ENCODE measurements at places on chromosomes 3 and 15.

- no peak for DNase-seq
Observed at GRCh38 chr3:52120556-52121463, 33.4 kb downstream of the POC1A start.

- DNase-seq, result no peak
Observed at GRCh38 chr3:81395739-81396513, 365.5 kb downstream of the GBE1 start.

DNA sequence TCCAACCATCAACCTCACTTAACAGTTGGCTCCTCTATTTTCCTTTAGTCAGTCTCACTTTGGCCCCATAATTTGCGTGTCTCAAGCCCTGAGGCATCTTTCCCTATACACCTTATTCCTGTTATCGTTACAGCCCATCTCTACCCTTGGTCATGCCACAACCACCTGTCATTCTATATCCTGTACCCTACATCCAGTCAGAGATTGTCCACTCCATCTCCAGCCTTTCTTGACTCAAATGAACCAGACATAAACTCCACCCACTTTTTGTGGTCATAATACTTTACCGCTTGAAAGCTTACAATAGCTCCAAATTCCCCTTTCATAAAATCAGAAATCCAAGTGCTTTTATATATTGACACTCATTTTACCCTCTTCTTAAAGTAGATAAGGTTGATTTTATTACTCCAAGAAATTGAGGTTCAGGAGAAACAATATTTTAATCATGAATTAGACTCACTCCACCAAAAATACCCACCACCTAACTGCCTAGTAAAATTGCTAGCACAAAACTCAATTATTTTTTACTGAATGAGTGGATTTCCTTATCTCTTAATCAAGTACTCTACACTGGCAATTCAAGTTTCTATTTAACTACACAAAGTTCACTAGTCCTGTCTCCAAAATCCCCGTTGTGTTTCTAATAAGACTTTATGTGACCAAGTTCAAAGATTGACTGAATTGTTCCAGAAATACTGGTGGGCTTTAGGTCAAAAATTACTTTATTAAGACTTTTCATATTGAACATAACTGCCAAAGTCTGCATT, 9.1 kb downstream of the CCR4 start:
- DNase-seq, result no peak

- no peak for DNase-seq
Observed at GRCh38 chr3:173753593-173753992, 356.0 kb downstream of the NLGN1 start.

DNA sequence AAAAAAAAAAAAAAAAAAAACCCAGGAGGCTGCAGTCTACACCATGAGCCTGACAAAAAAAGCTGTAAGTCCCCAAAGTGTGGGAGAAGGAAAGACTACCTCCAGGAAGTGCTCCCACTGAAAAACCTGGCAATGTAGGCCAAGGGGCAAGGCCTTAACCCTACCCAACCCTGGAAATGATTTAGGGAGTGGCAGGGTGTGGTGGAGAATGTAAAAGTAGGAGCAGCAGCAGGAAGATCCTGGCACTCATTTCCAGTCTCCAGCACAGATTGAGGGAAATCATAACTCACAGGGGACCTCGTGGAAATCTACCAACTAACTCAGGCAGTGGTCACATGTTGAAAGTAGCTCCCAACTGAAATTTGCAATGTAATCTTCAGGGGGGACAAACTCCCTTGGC, 839.5 kb downstream of the EPHA3 start:
- DNase-seq, result no peak

- DNase-seq, result no peak
Observed at GRCh38 chr3:30313840-30314239, 292.6 kb upstream of the TGFBR2 start.

GRCh38 chr15:73922186-73923151, 3.8 kb upstream of the LOXL1 start:
- no peak for DNase-seq

DNA sequence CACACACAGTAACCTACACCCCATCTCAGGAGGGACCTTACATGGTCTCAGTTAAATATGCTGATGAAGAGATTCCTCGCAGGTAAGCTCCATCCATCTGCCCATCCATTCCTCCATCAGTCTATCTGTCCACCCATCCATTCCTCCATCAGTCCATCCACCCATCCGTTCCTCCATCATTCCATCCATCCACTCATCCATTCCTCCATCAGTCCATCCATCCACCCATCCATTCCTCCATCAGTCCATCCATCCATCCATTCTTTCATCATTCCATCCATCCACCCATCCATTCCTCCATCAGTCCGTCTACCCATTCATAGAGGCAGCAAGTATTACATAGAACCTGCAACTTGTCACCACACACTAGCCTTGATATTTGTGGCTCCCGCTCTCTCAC, 77.9 kb downstream of the DNASE1L3 start:
- DNase-seq, result no peak

GRCh38 chr3:137062250-137062649, 104.5 kb downstream of the IL20RB start:
- DNase-seq, result no peak

- no peak for DNase-seq
Observed at GRCh38 chr3:153260681-153261080, 98.7 kb downstream of the RAP2B start.

- no peak for DNase-seq
Observed at GRCh38 chr3:86973440-86973839, 17.5 kb downstream of the VGLL3 start.

- DNase-seq, result no peak
Observed at GRCh38 chr3:186642014-186642413, 1.8 kb downstream of the FETUB start.

DNA sequence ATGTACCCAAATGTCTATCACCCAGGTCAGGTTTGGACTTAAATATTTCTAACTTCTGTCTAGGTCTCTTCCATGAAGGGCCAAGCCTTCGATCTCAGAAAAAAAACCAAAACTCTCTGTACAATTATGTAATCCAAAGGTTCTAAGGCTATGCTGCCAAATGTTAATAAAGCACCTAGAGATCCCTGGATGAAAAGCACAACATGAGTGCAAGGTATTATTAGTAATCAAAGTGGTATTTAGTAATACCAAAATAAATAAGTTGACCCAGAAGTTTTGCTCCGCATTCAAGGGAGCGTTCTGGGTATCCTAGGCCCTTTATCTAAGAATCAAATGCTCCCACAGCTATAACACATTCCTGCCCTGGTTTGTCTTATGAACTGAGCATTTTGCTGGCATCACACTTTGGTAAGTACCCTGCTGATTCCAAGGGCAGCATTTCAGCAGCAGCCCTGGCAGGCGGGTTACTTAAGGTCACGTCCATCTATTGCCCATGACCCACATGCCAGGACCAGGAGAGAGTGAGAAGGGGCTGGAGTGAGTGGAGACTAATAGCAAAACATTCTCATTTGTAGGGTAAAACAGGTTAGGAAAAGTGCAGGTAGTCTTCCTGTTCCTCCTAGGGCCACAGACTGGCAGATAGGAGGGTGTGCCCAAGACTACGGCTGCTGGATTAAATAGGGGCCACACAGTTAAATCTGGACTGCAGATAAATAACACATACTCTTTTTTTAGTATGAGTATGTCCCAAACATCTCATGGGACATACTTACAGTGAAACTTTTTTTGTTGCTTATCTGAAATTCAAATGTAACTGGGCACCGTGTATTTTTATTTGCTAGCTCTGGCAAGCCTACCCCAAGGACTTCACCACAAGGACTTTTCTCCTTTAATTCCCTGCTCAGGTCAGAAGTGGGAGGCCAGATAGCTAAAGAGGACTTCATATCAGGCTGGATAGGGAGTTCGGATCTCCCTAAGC, 76.0 kb upstream of the SNRK start:
- DNase-seq, result no peak

- DNase-seq, result peak; percentile 89
Observed at GRCh38 chr15:64634027-64634426, 141.4 kb downstream of the RBPMS2 start.

DNA sequence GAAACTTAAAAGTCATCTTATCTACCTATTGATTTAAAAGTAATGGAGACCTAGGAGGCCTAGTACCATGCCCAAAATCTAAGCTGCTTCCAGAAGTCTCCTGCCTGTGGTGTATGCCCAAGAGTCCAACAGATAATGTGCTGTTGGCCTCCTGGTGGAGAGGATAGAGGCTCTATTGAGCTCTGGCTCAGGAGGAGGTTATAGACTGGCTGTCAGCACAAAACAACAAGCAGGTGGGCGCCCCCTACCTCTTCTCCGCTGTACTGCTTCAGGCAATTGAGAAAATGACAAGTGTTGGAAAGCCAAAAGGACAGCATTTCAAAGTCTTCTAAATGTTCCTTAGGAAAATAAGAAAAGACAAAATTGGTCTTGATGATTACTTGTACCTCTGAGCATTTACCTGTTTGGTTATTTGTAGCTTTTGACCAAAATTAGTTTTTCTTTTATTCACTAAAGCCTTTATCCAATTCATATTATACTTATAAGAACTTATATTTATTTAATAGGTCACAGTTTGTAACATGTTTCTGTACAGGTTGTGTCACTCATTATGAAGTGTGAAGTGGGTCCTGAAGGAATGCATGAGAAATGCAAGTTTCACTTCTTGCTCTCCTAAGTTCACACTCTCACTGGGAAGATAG, 17.2 kb upstream of the GNB5 start:
- DNase-seq, result peak; percentile 89

DNA sequence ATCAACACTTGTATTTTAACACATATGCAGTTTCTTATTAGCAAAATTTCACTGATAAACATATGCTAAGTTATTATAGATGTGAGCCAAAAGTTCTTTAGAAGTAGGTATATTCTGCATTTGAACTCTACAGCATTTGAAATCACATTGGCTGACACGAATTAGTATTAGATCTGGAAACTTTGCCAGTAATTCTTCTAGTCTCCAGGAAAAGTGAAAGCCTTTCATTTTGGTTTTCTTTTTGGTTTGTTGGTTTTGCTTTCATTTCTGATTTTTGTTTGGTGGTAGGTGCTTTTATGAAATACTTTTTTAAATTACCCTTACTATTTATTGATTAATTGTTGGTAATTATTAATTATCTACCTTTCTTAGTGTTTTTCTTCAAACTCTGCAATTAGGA, 72.9 kb downstream of the RBMS3 start:
- DNase-seq, result no peak

DNA sequence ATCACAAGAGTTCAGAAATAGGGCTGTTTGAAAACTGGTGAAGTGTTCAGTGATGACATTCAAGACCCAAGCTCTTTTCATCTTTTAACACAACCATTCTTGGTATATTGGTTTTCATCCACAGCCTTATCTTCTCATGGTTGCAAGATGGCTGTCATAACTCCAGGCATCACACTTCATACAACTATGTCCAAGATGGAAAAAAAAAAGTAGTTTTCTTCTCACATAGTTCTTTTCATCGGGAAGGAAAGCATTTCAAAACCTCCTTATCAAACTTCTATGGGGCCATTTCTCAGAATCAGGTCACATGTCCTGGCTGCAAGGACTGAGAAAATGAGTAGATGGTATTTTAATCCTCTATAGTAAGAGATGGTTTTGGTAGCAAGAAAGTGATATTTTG, 21.1 kb upstream of the MFSD1 start:
- DNase-seq, result no peak

GRCh38 chr3:16286751-16287543, 21.9 kb downstream of the OXNAD1 start:
- DNase-seq, result no peak

- DNase-seq, result no peak
Observed at GRCh38 chr3:72351536-72351935, 496.7 kb downstream of the SHQ1 start.

DNA sequence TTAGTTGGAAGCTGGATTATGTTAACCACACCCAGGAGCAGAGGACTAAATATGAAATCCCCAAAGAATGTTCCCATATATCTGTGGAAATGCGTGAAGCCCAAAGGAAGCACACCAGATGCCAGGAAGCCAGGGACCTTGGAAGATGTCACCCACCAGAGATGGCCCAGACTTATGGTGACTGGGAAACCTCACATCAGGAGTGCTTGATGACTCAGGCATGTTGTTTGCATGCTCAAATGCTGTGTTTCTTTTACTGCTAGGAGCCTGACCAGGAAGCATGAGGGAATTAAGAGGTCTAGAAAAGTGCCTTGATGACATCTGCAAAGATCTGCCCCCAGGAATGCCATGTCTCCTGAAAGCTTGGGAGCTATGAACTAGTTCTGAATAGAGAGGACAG, 109.0 kb upstream of the SLC2A2 start:
- no peak for DNase-seq

DNA sequence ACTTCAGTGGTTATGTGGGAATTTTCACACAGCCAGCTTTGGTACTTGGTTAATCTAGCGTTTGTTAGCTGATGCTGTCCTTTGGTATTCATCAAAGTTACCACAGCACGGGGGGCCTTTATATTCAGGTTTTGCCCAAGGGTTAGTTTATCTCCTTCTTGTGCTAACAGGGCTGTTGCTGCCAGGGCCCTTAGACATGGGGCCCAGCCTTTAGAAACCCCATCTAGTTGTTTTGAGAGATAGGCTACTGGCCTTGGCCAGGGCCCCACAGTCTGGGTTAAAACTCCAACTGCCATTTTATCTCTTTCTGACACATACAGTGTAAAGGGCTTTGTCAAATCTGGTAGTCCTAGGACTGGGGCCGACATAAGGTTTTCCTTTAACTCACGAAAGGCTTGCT, 7.5 kb upstream of the DNAAF4 start:
- DNase-seq, result no peak

DNA sequence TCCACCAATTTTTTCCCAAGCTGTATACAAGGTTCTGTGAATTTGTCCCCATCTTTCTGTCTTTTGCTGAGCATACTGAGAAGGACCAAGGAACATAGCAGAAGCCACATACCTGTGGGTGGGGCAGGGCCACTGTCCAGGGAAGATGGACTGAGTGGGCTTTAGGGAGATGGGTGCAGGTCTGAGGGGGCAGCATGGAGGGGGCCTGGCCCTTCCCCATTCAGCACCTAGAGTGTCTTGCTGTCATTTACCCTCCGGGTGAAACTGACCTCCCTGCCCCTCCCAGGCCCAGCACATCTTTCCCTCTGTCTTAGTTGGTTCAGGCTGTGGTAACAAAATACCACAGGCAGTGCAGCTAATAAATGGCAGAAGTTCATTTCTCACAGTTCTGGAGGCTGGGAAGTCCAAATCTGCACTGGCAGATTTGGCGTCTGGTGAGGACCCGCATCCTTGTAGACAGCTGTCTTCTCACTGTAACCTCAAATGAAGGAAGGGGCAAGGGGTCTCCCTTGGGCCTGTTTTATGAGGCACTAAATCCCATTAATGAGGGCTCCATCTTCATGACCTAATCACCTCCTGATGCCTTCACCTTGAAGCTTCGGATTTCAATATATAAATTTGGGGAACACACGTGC, 180.0 kb upstream of the SMAD3 start:
- peak; percentile 23 for DNase-seq

DNA sequence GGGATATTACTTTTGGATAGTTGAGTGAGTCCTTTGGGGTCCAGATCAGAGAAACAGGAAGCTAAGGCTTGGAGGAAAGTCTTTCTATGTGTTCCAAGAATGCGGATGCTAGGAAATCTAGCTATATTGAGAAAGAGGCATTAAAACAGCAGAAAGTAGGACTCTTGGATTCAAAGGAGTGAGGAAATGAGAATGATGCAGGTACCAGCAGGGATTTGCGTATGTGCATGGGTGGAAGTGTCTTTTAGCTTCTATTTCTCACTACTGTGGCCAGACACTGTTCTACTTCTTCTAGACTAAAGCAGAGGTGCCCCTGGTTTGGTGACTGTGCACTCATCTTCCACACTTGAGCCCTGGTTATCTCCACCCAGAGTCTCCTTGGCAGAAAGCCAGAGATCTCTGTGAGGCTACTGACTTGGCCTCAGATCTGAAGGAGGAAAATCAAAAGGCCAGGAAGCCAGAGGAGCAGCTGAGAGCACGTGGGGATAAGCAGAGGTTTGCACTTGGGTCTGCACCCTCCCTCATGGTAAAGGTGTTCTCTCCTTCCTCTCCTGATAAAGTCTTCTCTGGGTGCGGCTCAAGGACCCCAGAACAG, 44.3 kb downstream of the ATP2B2 start:
- DNase-seq, result no peak

- peak; percentile 47 for DNase-seq
Observed at GRCh38 chr3:20280257-20280656, 94.3 kb upstream of the SGO1 start.
